ENCODE measurements at places on chromosomes 4 and X. TPM values are rescaled to one million over a fixed set of nuclear protein-coding genes. Genes with fewer than 3 reads are reported as not detected.

DNA sequence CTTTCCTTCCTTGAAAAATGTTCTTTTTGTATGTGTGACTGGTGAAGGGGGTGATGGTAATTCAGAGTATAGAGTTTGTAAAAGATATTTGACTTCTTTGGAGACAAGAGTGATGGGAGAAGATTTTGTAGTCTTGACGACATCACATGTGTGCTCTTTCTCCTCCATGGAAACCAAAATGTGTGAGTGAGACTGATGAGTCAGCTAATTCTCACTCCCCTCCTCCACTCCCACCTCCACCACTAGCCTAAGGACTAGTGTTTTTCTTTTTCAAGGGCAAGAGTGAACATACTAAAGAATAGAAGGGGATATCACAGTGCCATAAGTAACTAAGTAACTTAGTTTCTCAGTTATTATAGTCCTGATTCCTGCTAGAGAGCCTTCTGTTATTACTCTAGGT, 14.0 kb upstream of the DGKK start:
- no peak for DNase-seq

DNA sequence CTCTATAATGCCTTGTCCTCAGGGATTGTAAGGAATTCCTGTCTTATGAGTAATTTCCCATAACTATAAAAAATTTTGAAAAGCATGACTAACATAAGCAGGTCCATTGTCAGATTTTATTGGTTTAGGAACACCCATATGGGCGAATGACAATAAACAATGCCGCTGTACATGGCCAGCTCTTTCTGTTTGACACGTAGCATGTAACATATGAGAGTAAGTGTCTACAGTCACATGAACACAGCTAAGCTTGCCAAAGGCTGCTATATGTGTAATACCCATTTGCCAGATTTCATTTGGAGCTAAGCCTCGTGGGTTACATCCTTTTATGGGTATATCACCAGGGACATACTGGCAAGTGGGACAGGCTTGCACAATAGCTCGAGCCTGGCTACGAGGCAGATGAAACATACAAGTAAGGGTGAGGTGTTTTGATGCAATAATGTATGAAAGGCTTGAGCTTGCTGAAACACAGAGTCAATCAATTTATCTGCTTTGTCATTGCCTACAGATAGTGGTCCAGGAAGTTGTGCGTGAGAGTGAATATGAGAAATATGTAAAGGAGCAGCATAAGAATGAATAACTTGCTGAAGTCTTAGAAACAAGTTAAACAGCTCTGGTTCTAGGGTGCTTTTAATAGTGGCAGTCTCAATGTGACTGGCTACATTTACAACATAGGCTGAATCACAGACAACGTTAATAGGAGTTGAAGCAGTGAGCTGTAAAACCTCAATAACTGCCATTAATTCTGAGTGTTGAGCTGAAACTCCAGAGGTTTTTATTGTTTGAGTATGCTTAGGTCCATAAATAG, 67.4 kb upstream of the UGT2B10 start:
- no peak for DNase-seq

DNA sequence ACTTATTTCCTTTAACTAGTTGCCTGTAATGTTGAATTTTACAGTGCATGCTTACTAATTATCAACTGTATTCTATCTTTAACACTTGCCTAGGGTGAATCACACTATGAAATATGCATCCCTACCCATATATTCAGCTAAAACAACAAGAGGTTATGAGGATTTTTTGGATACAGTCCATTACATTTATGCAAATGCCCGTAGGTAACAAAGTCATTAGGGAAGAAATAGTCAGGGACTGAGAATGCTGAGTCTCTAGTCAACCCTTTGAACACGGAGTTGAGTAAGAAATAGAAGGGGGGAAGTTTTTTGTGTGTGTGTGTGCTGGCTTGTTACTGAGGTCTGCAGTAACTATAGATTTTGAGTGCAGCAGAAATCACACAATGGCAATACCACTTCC, 26.1 kb upstream of the CBLL2 start:
- DNase-seq: no peak

DNA sequence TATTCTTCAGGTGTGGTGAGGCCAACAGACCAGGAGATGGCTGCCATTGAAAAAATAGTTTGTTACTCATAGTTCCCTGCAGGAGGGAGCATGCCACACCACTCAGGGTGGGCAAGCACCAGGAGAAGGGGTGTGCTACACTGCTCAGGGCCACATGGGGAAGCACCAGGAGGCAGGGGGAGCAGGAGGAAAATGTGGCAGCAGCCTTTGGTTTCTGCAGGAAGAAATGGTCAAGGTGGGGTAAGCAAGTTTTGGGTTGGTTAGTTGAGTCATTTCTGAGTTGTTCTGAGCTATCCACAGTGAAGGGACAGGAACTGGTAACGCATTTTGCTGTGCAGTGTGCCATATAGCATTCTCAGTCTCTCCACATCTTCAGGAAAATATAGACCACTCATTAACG, 23.8 kb downstream of the FGFBP1 start:
- no peak for DNase-seq

DNA sequence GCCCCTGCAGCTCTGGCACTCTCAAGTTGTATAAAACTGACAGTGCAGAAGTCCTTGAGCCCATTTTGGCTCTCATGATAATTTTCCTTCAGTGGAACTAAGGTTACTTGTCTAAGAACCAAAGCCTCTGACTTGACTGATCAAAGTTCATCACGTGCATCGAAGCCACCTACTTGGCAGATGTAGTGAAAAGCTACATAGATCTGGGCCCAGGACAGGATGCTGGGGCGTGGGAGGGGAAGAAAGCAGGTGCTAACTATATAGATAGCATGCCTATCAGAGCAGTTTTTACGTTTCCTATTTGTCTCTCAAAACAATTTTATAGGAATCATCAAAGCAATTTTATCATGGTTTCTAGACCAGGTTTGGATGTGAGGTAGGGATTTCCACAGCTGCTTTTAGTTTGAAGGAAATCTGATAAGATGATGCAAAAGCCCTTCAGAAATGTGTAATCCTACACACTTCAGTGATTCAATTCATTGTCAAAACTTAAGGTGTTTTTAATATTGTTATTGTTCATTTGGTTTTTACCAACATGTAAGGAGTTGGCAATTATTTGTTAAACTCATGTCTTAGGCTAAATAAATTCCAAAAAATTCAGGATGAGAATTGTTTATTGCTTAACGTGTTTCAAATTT, 1.2 kb upstream of the CD40LG start:
- DNase-seq: no peak

- no peak for DNase-seq
These were observed 161.3 kb upstream of the MAGEB18 start for GRCh38 chrX:25976683-25977310.

GRCh38 chrX:154470914-154471568, 8.0 kb downstream of the LAGE3 start:
- no peak for DNase-seq

- no peak for DNase-seq
These were observed 85.1 kb downstream of the PDK3 start for GRCh38 chrX:24550166-24550565.

GRCh38 chr4:122701965-122702364, 30.5 kb upstream of the BBS12 start:
- DNase-seq: no peak

- DNase-seq: no peak
These were observed 327.5 kb downstream of the BMPR1B start for GRCh38 chr4:95085124-95085833.

ARHGAP36 gene
- 0.82 TPM for total RNA-seq

TLR1 gene
- total RNA-seq: 3.8 TPM

SLBP gene
- total RNA-seq: 25.5 TPM

PABPC1L2B gene
- total RNA-seq: 0.09 TPM

CHIC1 gene
- total RNA-seq: 19.5 TPM

Data from cerebellum (tissue), 4 donors.